Central memory CD4-positive, alpha-beta T cell (primary cell): ENCODE measurements at places on chromosomes 3 and 15.
A peak's percentile ranks its signal among the peaks of the same experiment; 100 is the strongest.

- no peak for DNase-seq
These were observed 133.3 kb downstream of the ALCAM start for GRCh38 chr3:105499961-105500360.

- no peak for DNase-seq
These were observed 89.5 kb downstream of the FNDC3B start for GRCh38 chr3:172128858-172129257.

- DNase-seq, result no peak
These were observed 7.9 kb upstream of the GBE1 start for GRCh38 chr3:81769299-81769698.

- no peak for DNase-seq
These were observed 72.1 kb downstream of the LRIG1 start for GRCh38 chr3:66428733-66429132.

DNA sequence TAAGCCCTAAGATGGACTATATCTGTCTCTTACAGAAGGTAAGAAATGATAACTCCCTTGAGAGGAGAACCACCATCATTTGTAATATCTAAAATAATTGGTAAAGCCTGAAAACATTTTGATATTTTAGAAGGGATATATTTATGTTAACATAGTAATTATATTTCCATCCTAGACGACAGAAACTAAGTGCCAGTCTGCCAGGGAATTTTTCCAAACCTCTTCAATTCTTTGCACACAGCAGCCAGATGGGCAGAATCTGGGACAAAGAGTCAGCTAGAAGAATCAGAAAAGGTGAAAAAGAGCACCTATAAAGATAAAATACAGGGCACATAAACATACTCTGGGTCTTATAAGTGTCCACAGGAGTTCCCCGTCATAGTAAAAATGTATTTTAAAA is 70.0 kb upstream of the CBLB start:
- DNase-seq, result no peak

DNA sequence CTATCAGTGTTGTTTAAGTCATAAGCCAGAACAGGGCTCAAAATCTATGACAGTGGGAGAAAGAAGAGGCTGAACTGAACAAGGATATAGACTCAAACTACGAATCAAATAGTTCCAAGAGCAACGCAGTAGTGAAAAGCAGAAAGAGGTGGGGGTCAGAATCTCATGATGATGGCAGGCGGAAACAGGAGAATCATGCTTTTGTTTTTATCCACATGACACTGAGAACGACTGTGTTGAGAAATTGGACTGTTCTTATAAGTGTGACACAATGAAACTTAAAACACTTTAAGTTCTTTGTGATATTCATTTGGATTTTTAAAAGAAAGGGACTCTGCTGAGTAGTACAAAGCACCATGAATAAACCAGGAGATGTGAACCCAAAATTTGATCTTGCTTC is 309.4 kb downstream of the ULK4 start:
- no peak for DNase-seq

- DNase-seq, result no peak
These were observed 13.0 kb downstream of the VIPR1 start for GRCh38 chr3:42515391-42515916.

- no peak for DNase-seq
These were observed 391.9 kb upstream of the TBL1XR1 start for GRCh38 chr3:177589041-177589650.

GRCh38 chr15:100207053-100207452 is 134.7 kb downstream of the ADAMTS17 start:
- DNase-seq, result no peak

- DNase-seq, result no peak
These were observed 45.6 kb upstream of the FSTL1 start for GRCh38 chr3:120496278-120497002.

DNA sequence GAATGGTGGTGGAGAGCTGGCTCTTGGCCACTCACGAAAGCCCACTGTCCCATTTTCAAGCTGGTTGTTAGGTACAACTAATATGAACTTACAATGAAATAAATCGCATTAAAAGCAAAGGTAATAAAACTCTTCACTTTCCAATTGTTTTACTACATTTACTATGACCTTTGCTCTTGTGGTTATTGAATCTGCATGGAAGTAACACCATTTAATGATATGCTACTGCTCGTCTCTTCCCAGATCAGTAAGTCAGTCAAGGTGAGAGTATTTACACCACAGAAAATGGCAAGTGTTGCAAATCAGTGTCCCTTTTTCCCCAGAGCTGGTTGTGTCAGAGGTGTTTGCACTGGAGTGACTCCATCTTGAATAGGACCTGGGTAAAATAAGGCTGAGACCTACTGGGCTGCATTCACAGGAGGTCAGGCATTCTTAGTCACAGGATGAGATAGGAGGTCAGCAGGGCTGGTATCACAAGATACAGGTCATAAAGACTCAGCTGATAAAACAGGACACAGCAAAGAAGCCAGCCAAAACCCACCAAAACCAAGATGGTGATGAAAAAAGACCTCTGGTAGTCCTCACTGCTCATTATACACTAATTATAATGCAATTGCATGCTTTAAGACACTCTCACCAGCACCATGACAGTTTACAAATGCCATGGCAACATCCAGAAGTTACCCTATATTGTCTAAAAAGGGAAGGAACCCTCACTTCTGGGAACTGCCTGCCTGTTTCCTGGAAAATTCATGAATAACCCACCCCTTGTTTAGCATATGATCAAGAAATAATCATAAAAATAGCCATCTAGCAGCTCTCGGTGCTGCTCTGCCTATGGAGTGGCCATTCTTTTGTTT is 57.6 kb downstream of the FRMD4B start:
- no peak for DNase-seq

DNA sequence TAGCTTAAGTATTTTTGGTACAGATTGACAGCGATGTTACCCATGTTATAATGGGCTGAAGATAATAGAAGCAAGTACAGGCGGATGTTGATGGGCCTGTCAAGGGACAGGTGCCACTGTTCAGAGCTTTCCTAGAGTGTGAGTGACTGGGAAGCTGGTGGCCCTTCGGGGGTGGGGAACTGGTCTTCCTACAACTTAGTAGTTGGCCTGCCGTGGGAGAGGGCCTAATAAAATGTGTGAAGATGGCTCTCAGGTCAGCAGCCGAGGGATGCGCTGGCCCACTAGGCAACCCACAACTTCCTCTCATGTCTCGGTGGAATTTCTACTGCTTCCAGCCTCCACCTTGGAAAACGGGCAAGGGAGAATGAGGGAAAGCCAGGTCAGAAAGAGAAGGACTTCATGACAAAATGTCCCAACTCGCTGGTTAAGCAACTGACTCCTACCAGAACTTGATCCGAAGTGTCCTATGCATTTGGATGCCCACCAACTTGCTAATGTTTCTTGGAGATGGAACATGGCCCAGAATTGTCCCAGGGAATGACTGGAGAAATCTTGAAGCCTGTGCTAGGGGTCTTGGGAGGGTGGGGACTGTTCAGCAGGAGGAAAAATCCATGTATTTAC is 1.4 kb downstream of the GYG1 start:
- no peak for DNase-seq

GRCh38 chr15:82933576-82933975 is 18.9 kb downstream of the HOMER2 start:
- DNase-seq, result no peak

DNA sequence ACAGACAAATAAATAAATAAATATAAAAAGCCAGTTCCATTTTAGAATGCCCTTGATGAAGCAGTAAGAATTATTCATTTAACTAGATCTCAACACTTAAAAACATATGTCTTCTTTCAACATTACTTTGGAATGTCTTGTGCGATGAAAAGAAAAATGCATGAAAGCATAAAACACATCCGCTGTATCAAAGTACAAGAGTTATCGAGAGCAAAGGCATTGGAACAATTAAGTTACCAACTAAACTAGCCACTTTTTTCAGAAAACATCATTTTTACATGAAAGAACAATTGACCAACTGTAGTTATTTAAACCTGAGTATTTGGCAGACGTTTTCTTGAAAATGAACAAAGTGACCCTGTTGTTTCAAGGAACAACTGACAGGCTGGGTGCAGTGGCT is 27.5 kb upstream of the ACAN start:
- DNase-seq, result no peak

- no peak for DNase-seq
These were observed 53.4 kb upstream of the EIF5A2 start for GRCh38 chr3:170961616-170962400.

GRCh38 chr3:66335671-66336070 is 114.9 kb downstream of the SLC25A26 start:
- no peak for DNase-seq

DNA sequence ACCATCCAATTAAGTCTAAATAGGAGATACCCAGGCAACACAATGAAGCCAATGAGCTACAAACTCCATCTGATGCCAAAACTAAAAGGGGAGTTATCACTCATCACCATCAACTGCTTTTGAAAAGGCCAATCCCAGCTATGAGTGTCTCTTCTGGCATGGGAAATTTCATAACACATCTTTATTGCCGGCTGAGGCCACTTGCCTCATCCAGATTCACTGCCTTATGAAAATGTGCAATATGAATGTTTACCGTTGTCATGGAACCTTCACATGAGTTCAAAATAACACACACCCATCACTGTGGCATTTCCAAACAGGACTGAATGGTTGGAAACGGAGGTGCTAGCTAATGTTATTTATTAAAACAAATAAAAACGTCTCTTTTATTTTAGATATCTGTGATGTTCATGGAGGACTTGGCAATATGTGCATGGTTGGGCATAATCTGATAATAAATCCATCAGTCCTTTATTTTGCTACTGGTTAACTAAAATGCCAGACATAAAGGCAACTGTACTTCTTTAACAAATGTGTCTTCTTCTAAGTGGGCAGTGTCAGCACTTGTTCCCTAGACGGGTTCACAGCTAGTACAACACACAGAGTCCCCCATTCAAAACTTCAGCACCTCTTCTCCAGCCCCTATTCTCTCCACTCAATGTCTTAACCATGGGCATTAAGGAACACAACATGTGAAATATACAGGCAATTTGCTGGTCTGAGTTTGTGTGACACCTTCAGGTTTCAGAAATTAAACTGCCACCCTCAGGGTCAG is 143.9 kb downstream of the MAGI1 start:
- DNase-seq, result no peak

GRCh38 chr3:1082108-1082507 is 10.7 kb upstream of the CNTN6 start:
- no peak for DNase-seq

DNA sequence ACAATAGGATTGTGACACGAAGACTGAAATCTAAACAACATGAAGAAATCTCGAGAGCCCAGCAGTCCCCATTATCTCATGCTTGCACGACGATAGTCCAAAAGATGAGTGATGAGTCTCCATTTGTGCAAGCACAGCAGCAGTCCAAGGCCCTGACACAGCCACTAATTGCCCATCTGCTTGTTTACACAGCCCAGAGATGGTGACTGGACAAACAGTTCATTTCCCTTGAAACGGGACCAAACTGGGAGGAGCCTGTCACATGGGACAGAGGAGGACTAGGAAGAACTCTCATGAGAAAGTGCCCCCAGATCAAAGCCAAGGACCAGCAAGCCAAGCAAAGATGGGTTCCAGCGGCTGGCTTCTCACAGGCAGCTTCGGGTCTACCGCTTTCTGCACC is 121.0 kb downstream of the GREM1 start:
- no peak for DNase-seq

DNA sequence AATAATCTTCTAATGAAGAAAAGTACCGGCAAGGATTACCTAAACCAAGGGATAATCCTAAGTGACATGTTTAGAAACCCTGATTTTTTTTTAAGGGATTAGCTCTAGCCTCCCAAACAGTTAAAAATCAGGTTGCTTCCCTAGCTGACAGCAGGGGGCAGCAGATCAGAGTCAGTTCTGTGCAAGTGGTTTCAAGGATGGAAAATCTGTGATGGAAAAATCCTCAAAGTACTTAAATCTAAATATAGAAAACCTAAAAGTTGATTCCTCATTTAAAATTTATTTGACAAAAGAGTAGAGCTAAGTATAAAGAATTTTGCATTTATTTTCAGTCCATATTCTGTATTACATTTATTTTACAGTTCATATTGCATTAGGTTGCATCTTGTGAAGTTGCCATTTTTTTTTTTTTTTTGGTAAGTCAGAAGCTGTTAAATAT is 107.6 kb downstream of the PEX5L start:
- DNase-seq, result peak; percentile 6

DNA sequence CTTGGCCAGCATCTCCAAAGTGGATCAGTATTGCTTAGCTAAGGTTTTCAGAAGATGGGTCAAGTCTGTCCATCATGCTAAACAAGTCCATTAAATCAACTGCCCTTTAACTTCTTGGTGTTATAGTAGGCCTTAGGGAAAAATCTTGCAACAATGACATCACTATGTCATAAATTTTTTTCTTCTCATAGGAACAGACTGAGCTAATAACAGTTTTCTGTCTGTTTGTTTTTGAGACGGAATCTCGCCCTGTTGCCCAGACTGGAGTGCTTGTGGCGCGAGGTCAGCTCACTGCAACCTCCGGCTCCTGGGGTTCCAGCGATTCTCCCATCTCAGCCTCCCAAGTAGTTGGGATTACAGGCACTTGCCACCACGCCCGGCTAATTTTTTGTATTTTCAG is 94.2 kb downstream of the EFL1 start:
- DNase-seq, result no peak

- no peak for DNase-seq
These were observed 31.0 kb upstream of the SLCO2A1 start for GRCh38 chr3:134060561-134061385.
